ENCODE measurements at places on chromosomes 3 and 15.
A peak's percentile ranks its signal among the peaks of the same experiment; 100 is the strongest.

DNA sequence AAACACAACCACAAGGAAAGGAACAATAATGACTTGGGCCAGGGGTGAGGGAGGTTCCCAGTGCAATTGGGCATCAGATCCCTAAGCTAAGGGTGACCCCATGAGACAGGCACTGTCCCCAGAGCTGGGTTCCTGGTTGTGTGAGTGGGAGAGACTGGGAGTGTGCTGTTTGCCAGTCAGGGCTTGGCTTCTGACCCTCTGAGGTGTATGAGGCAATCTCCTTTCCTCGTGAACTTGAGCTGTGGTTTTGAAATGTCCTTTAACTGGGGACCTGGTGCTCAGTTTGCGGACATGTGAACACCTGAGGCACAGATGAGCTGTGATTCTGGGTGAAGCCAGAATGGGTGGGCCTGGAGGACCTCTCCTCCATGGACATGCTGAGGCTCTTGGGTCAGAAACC is 58.5 kb upstream of the PLXNA1 start:
- DNase-seq = no peak

GRCh38 chr3:13122081-13123012 is 49.1 kb upstream of the IQSEC1 start:
- DNase-seq = peak; percentile 24

- DNase-seq = no peak
Measured at GRCh38 chr15:59360896-59361295, 11.8 kb downstream of the MYO1E start.

DNA sequence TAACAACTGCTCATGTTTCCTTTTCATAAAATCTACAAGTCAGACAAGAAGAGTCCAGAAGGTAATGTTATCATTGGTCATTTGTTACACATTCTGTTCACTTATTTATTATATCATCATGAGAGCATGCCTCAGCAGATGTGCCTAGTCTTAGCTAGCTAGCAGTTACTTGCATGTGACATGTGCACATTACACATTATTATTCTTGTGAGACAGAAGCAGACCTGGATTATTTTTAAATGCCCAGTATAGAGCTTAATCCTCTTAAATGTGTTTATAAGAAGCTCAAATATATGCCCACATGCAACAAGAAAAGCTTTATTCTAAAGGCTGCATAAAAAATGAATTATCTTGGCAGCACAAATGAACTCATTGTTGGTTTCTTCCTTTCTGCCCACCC is 12.6 kb downstream of the YEATS2 start:
- DNase-seq = no peak

DNA sequence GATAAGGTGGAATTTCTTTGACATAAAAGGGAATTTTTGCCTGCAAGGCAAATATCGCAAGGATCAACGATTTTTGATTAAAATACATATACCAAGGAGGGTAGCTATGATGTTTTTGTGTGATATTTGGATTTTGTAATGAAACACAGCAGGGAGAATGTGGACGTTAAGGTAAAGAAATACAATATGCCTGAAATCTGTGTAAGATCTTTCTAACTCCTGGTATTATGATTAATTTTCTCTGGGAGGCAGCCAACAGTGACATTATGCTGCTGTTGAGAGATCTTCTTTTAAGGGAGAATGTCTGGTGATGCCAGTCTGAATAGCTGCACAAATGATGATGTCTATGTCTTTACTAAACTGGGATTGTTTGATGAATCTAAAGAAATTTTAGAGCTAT is 972.2 kb downstream of the SQOR start:
- no peak for DNase-seq

DNA sequence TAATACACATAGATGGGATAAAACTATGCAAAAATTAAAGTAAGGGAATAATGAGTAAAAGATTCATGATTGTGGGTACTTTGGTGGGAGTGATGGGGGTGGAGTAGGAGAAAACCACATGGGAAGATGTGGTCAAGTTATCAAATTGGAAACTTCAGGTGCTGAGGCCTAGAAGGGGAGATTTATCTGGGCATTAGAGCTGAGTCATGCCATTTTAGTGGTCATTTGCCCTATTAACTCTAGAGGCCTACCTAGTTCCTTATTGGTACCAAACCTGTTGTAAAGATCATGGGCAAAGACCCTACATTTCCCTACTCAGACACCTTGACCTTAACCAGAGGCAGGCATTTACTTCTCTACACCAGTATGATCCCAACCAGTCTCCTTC is 125.9 kb upstream of the BCL6 start:
- no peak for DNase-seq

DNA sequence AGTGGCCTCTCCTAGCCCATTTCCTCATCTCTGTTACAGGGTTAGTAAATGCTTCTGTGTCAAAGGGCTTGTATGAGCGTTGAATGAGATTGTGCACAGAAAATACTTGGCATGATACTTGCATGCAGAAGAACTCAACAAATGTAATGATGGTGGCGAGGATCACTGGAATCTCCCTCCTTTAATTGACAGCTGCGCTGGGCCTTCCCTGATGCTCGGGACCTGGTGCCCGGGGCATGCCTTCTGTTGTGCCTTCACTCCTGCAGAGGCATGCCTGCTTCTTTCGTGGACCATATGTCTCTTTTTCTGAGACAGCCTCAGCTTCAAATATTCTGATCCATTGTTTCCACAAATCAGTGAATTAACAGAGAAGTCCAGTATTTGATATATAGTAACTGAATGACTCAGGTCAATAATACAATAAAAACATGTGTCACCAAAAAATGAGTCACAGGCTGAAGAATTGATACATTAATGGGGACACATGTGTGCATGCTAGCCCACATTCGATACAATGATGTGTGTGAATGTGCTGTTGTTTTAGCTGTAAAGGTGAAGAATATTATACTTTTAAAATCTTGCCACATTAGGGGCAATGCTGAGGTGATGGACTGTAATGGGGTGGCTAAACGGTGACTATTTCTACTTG is 243.3 kb upstream of the TBL1XR1 start:
- no peak for DNase-seq

- DNase-seq = no peak
Measured at GRCh38 chr3:162175145-162175544, 678.5 kb downstream of the OTOL1 start.

DNA sequence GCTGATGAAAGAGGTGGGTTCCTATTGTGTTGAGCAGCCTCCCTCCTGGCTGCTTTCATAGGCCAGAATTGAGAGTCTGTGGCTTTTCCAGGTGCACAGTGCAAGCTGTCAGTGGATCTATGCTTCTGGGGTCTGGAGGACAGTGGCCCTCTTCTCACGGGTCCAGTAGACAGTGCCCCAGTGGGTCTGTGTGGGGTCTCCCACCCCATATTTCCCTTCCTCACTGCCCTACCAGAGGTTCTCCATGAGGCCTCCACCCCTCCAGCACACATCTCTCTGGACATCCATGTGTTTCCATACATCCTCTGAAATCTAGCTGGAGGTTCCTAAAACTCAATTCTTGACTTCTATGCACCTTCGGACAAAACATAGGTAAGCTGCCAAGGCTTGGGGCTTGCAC is 201.2 kb downstream of the FAM43A start:
- peak; percentile 29 for DNase-seq

DNA sequence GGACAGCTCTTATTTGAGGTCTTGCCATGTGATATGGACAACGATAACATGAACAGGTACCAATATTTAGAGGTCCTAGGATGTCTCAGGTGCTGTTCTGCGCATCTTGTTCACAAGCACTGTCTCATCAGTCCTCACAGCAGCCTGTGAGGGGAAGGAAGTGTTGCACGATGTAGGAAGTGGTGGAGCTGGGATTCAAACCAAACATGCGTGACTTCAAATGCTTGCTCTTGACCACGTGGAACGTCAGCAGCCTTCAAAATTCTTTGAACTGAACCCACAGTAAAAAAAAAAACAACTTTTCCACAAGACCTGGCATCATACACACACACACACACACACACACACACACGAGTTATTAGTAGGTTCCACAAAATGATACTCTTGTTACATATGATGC is 153.4 kb upstream of the SMAD3 start:
- DNase-seq = peak; percentile 27

GRCh38 chr15:62035256-62035924 is 24.9 kb downstream of the VPS13C start:
- no peak for DNase-seq

GRCh38 chr15:26580943-26581342 is 191.9 kb downstream of the GABRB3 start:
- DNase-seq = no peak

- peak; percentile 78 for DNase-seq
Measured at GRCh38 chr3:15272426-15273196, 59.8 kb downstream of the SH3BP5 start.

DNA sequence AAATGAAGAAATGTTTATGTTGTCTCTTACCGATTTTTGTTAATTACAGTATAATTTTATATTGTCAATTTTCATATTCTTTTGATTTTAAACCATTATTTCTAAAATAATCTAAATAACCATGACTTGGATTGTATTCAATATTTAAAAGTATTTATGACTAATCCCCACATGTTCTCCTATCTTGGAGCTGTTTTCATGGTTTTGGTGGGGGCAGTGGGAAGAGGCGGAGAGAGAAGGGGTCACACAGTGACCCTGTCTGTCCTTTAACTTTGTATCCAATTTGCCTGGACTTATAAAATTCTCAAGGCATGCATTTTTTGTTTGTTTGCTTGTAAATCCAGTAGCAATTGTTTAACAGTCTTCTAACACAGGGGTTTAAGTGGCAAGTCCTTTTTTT is 407.4 kb downstream of the NTRK3 start:
- DNase-seq = no peak

DNA sequence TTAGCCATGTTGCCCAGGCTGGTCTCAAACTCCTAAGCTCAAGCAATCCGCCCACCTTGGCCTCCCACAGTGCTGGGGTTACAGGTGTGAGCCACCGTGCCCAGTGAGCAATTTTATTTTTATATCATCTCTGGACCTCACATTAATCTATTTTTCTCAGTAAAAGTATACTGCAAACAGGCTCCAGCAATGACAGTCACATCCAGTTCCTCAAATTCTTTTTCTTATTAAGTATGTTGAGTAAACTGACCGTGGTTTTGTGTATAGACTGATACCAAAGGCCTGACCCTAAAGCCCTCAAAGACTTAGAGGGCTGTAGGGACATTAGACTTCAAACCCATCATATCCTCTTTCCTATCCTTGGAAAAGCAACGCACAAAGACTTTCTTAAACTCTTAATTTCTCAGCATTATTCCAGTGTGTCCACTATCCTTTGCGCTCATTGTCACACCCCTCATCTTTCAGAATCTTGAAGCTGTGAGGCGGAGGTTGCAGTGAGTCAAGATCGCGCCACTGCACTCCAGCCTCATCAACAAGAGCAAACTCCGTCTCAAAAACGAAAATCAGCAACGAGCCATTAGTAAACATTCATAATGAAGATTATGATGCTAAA is 2.0 kb downstream of the NGLY1 start:
- DNase-seq = no peak

DNA sequence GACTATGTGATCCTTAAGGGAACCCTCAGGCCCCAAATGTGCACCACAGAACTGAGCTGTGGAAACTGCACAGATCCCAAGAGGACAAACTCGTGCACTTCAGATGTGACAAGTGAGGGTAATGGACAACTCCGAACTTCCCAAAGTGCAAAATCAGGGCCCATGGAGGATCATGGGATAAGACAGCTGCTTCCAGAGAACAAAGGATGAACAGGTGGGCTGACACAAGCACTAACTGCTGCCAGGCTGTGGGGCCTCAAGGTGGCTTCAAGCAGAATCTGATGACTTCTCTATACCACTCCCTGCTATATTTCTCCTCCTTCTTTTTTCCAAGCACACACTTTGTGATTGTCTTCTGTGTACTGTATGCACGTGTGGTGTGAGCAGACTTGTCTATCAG is 5.4 kb downstream of the TARS3 start:
- DNase-seq = no peak

DNA sequence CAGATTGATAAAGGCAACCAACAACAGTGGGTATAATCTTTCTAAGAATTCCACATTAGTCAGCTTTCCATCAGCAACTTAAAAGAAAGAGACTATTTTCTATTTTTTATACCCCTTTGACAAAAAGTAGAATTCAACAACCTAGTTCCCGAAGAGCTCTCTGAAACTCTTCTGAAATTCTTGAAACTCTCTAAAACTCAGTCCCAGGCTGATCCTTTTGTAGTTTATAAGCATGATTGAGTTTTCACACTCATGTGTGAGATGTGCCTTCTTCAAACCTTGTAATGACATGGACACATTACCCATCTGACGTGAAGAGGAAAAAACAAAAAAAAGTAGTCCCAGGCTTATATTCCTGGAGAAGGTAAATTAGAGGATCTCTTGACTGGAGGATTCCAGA is 31.4 kb downstream of the RAF1 start:
- no peak for DNase-seq

DNA sequence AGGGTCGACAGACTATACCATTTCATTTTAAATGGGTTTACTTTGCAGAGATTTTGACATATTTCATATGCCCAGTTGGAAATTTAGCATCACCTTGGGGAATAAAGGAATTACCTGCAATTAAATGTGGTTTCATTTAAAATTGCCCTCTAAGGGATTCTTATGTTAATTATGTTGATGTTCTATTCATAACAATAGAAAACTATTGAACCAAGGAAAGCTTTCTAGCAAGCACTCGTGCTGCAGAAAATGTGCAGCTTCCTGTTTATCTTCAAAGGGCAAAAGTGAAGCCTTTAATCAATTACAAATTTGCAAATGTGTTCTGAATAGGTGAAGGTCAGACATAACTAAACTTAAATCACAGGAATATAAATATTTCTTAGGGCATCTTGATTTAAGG is 352.1 kb downstream of the CHST2 start:
- DNase-seq = no peak

DNA sequence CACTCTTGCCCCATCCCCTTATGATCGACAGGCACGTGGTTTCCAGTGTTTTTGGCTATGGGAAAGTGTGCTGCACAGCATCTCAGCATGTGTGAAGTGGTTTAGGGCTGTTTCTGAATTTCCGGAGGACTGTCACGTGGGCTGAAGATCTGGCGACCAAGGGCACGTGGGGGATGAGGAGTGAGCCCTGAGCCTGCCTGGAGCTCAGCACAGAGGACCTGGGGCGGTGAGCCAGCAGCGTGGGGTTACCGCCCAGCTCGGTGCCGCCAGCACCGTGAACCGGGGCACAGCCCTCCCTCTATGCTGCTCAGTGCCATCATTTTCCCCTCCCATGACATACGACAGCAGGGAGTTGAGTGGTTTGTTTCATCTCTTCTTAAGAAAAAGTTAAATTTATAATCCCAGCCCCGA is 150.2 kb downstream of the DNAJB8 start:
- peak; percentile 49 for DNase-seq

GRCh38 chr3:119731560-119732343 is 28.9 kb downstream of the CFAP91 start:
- DNase-seq = no peak

- no peak for DNase-seq
Measured at GRCh38 chr3:105688821-105689220, 180.0 kb downstream of the CBLB start.

DNA sequence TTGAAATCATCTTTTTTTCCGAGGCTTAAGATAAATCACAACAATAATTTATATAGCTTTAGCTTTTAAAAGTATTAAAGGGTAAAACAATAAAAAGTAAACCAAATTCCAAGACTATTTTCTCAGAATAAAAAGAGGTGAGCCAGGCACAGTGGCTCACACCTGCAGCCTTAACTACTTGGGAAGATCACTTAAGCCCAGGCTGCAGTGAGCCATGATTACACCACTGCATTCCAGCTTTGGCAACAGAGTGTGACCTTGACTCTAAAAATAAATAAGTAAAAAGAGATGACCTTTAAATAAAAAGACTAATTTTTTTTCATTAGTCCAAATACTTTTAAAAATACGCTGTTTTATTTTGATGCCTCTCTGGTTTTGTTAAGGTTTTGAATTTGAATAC is 54.4 kb downstream of the C3orf80 start:
- no peak for DNase-seq

GRCh38 chr3:160210799-160211221 is 14.4 kb upstream of the C3orf80 start:
- no peak for DNase-seq

- no peak for DNase-seq
Measured at GRCh38 chr3:138323971-138324370, 5.7 kb downstream of the NME9 start.
